ENCODE measurements at places on chromosomes 13 and 19.

- DNase-seq: no peak
These were observed 130.5 kb downstream of the PAN3 start for GRCh38 chr13:28268800-28269223.

DNA sequence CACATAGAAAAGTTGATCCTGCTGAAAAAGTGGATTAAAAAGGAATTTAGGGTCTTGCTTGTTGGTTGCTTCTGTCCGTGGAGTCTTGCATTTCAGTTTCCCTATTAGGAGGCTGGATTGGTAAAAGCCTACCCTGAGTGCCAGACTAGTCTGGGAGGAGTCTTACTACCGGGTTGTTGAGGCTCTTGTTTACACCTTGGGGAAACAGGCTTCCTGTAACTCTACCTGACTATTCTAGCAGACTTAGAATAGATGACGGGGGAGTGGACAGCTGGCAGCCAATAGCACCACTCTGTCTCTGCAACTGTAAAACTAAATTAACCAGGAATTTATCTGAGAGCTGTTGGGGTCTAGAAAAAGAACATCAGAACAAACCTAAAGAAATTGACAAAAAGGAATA lies 11.3 kb upstream of the MPHOSPH8 start:
- no peak for DNase-seq

GRCh38 chr13:61927648-61928047 lies 512.0 kb upstream of the PCDH20 start:
- no peak for DNase-seq

- DNase-seq: peak; percentile 66
These were observed 2.4 kb upstream of the ARGLU1 start for GRCh38 chr13:106570299-106570852.

GRCh38 chr13:92894447-92894846 lies 332.2 kb upstream of the GPC6 start:
- DNase-seq: no peak

DNA sequence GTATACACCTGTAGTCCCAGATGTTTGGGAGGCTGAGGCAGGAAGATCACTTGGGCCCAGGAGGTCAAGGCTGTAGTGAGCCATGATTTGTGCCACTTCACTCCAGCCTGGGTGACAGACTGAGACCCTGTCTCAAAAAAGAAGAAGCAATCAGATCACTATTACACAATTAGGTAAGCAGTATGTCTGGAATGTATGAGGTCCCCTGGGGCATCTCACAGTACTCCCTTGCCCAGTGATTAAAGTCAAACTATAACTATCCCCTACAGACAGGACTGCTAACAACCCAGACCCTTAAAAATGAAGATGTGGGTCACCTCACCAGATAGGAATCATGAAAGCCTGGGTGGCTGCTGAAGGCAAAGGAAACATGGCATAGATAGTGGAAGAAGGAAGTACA lies 9.4 kb upstream of the PAN3 start:
- DNase-seq: no peak

GRCh38 chr19:17931532-17932191 lies 1.2 kb upstream of the CCDC124 start:
- DNase-seq: no peak

DNA sequence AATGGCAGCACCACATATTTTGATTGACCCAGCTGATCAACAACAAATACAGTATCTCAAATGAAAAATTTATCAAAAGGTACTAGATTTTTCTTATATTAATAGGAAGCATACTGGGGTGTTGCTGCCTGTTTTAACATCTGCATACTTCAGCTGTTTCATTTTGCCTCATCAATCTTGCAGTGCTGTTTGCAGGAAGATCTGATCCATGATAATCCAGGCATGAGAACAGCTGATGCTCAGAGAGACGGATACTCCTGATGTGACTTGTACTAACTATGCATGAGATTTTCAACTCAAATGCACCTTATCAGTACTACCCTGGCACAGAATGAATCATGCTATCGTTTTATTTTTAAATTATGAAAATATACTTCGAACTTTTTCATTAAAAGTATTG lies 2136.8 kb downstream of the PCDH9 start:
- no peak for DNase-seq

- DNase-seq: no peak
These were observed 357.4 kb downstream of the TDRD3 start for GRCh38 chr13:60754211-60755090.

- no peak for DNase-seq
These were observed 41.0 kb downstream of the RFX2 start for GRCh38 chr19:6069268-6069791.

DNA sequence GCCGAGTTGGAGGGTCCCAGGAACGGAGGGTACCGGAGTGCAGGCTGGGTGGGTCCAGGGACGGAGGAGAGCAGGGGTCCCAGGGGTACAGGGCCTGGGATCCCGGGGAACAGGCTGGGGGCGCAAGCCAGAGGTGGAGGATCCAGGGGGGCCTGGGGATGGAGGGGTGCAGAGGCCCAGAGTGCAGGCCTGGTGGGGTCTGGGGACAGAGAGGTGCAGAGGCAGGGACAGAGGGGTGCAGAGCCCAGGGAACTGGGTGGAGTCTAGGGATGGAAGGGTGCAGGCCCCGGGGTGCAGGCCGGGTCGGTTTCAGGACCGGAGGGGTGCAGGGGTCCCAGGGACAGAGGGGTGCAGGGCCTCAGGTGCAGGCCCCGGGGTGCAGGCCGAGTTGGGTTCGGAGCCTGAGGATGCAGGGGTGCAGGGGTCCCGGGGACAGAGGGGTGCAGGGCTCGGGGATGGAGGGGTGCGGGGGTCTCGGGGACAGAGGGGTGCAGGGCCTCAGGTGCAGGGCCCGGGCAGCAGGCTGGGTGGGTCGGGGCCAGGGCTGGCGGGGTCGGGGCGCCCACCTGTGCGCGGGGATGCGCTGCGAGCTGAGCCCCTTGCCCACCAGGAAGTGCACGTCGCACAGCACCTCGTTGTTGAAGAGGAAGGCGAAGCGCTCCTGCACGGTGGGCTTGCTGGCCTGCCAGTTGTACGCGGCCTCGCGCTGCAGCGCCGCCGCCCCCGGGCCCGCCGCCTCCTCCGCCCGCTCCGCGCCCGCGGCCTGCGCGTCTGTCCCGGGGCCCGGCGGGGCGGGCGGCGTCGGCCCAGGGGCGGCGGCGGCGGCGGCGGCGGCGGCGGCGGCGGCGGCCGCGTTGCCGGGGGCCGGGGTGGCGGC lies 545 bp downstream of the BTBD2 start:
- no peak for DNase-seq

DNA sequence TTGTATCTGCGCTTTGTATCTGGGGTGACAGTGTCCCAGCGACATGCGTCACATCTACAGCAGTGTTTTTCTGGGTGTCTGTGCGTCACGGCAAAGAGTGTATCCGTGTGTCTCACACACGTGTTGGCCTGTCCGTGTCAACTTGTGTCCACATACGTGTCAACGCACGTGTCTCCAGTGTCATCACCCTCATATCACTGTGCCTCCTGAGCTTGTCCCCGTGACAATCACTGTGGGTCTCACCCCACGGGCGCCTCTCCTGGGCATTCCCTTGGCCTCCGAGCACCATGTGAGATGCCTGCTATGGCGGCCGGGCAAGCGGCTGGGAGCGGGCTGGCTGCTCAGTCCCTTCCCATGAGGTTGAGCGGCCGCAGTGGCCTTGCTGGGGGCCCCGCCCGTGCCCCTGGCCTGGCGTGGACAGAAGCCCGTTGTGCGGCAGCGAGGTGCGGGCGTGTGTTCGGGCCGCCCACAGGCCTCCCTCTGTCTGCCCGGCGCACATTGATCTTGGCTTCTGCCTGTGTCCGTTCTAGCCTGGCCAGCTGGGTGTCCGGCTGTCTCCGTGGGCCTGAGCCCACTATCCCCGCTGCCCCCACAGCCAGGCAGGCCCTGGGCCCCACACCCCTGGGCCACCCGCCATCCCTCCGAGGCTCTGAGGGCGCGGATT lies 6.4 kb downstream of the NFIX start:
- no peak for DNase-seq

DNA sequence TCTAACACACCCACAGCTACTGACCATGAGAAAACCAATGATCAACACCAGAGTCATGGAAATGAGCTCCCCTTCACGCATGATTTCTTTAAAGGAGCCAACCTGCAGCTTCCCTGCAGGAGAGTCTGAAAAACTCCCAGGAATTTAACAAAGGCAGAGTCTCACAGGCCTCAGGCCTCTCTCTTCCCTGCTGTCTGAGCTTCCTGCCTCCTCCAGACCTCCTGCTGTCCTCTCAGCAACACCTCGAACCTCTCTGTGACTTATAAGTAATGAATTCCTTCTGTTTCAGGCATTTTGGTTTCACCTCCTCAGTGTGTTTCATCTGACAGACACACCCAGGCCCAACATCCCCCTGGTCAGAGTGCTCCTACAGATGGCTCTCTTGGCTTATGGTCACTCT lies 1044.4 kb downstream of the UQCRFS1 start:
- no peak for DNase-seq

- no peak for DNase-seq
These were observed 1555.5 kb downstream of the UQCRFS1 start for GRCh38 chr19:27657271-27658051.

GRCh38 chr13:106821979-106822378 lies 254.0 kb upstream of the ARGLU1 start:
- DNase-seq: no peak

DNA sequence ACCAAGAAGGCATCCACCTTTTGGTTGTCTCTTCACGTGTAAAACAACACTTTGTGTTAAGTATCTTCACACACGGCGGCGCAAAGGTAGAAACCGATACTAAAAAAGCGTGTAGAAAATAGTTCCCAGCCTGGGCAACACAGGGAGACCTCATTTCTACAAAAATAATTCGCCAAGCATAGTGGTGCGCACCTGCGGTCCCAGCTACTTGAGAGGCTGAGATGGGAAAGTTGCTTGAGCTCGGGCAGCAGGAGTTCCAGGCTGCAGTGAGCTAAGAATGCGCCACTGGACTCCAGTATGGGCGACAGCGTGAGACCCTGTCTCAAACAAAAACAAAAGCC lies 573 bp upstream of the ERCC5 start:
- DNase-seq: no peak

DNA sequence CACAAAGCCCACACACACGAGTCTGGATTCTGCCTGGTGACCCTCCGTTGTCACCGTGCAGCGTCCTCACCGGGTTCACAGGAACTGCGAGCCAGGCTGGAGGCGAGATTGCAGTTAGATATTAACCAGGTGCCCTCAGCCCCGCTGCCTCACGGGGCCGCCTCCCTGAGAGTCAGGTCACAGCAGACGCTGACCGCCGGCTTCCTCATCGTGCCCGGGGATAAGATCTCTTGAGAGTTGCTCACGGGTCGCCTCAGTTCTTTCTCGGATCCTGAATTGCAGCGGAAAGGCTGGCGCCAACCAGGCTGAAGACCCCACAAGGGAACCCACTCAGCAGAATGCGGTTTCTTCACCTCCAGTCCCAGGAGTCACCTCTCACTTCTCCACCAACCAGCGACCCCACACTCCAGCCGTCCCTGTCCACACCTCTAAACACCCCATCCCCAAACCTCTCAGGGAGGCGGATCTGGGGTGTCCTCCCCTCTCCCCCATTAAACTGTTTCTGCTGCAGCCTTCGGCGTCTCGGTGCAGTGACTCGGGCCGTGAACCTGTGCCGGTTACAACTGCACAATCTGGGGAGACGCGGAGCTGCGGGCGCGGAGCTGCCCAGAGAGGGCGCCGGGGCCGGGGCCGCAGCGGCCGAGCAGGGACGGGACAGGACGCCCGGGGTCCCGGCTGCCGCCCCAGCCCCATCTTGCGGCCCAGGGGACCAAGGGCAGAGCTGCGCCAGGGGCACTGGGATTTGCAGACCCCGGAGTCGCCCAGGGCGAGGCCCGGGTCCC lies 591 bp downstream of the ZNF823 start:
- DNase-seq: peak; percentile 27

DNA sequence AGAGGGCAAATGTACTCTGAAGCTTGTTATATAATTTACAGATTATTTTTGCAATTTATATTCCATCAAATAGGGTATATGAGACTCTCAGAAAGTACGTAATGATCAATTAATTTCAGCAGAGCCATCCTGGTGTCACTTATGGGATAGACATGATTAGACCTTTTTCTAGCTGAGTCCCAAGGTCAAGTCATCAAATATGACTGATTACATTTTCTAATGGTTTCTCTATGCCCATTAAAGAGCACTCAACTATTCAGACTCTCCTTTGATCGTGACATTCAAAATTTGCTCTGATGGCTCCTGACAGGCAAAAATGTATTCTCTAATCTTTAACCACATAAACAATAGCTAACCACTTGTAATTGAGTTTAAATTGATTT lies 469.2 kb downstream of the COG6 start:
- no peak for DNase-seq

DNA sequence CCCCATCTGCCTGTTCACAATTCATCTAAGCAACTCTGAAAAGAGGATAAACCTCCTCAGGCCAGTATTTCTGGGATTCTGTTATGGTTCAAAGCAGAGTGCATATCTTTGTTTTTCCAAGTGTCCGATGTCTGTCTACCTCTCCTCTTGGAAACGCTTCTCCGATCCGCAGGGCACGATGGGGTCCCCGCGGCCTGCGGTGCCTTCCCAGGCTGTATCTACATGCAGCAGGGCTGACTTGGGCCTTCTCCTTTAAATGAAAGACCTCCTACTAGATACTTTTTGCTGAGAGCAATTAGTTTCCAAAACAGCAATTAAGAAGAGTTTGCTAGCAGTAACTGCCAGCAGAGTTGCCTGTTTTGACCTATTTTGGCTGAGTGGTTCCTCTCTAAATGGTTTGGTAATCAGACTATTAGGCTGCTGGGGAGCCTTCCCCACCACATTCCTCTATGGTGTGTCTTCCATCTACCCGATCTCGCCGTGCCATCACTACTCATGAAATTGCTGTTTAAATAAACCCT lies 23.5 kb downstream of the COL4A2 start:
- DNase-seq: no peak

DNA sequence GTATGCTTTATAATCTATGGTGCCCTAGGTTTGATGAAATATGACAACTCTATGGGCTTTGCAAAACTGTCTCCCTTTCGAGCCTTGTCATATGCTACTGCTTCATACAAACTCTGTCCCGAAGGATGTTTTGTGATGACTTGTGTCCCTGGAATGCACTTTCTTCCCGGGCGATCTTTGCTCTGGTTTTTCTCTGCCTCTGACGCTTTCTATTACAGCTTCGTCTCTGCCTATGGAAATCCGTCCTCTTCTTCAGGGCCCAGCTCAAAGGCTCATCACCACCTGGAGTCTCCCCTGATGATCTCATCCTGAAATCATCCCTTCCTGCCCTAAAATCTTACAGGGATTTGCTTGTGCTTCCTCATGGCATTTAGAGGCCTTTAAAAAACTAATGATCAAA lies 191.5 kb upstream of the KL start:
- no peak for DNase-seq

GRCh38 chr13:98559169-98559568 lies 17.7 kb downstream of the STK24 start:
- no peak for DNase-seq

GRCh38 chr13:106680796-106681472 lies 113.0 kb upstream of the ARGLU1 start:
- no peak for DNase-seq

- no peak for DNase-seq
These were observed 47.0 kb downstream of the RBM26 start for GRCh38 chr13:79359064-79359463.

GRCh38 chr19:40762754-40763470 lies 11.9 kb downstream of the SNRPA start:
- DNase-seq: no peak

- DNase-seq: no peak
These were observed 23.5 kb downstream of the AKT2 start for GRCh38 chr19:40261631-40262030.

All from activated CD8-positive, alpha-beta memory T cell treated with anti-CD3 and anti-CD28 coated beads, Interleukin-2, amount 50 U/mL, for 4 hours (primary cell).